Osteoblast (primary cell): ENCODE measurements at places on chromosomes 1 and 21.

DNA sequence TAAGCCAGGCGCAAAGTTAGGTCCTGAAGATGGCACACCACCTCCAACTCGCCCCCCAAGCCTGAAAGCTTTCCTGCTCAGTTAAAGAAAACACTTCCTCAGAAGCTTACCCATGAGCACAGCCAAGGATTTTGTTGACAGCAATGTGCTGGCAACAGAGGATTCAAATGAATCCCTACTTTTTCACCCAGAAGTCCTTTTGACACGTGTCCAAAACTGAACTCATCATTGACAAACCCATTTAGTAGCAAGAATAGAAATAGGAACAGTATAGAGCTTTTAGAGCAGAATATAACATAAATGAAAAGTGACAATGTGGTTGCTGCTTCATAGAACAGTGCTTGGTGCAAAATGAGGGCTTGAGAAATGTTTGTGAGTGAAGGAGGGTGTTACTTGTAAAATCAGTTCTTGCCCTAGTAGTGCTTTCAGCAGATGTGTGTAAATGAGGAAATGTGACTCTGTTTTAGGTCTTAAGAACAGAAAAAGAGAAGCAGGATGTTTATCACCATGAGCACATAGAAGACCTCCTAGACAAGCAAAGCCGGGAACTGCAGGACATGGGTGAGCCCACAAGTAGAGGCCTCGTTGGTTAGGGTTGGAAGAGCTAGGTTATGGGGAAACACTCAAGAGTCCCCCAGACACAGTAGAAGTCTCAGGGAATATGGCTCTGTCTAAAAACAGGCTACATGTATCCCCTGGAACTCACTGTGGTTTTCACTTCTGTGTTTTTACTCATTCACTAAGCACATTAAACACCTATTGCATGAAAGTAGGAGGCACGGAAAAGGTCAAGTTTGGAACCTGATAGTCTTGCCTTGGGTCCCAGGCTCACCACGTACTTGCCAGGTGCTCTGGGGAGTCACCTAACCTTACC, 48.6 kb upstream of the TMEM125 start:
- no peak for DNase-seq

- no peak for DNase-seq
These were observed 45.7 kb downstream of the APP start for GRCh38 chr21:26124896-26125295.

- no peak for DNase-seq
These were observed 63.6 kb downstream of the NIBAN1 start for GRCh38 chr1:184910691-184911091.

GRCh38 chr1:153245466-153245865, 14.0 kb upstream of the LORICRIN start:
- no peak for DNase-seq

DNA sequence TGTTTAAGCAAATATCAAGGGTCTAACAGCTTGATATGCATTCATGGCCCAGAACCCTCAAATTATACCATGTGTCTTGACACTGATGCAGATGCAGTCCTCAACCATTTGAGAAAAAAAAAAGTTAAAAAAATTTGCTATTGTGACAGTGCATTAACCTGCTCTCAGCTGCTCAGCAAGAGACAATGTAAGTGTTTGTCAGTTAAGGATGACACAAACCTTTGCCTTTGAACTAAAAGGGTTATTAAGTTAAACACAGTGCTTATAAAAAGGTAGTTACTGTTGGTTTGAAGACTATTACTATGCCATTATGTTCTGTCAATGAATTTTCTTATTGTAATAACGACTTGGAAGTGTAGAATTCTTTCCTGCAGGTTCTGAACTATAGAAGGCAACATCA, 655.6 kb upstream of the NEGR1 start:
- DNase-seq: no peak

DNA sequence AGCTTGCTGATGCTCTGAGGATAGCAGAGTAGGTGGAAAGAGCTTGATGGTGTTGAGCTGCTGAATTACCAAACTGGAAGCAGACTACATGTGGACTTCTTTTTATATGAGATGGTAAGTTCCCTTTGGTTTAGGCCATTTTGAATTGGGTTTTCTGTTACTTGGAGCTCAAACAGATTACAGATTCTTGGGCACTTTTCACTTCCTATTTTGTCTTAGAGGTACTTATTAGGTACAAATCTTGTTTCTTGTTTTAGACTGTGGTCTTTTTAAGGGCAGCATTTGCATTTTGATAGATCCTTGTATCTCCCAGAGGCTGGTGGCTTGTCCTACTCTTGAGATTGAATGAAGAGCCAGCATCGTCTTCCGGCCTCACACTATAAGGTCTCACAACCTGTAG, 70.2 kb downstream of the GADD45A start:
- DNase-seq: no peak

GRCh38 chr1:23081376-23081775, 62.1 kb downstream of the KDM1A start:
- no peak for DNase-seq

DNA sequence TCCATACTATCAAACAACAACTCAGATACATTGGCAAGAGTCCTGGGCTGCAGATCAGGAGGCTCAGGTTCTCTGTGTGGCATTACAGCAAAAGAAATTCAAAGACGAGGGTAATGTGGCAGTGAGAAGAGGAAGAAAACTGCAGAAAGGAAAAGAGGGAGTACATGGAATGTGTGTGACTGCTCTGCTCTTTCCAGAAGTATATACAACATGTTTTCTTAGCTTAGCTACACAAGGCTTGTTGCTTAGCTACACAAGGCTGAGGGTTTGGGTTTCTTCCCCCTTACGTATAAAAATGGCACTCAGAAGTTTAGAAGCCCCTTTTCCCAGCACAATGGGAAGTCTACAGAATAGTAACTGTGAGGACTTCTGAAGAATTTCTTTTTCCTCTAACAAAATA, 86.0 kb downstream of the PRRX1 start:
- peak; percentile 8 for DNase-seq

- DNase-seq: no peak
These were observed 76.8 kb downstream of the BARHL2 start for GRCh38 chr1:90640325-90640724.

DNA sequence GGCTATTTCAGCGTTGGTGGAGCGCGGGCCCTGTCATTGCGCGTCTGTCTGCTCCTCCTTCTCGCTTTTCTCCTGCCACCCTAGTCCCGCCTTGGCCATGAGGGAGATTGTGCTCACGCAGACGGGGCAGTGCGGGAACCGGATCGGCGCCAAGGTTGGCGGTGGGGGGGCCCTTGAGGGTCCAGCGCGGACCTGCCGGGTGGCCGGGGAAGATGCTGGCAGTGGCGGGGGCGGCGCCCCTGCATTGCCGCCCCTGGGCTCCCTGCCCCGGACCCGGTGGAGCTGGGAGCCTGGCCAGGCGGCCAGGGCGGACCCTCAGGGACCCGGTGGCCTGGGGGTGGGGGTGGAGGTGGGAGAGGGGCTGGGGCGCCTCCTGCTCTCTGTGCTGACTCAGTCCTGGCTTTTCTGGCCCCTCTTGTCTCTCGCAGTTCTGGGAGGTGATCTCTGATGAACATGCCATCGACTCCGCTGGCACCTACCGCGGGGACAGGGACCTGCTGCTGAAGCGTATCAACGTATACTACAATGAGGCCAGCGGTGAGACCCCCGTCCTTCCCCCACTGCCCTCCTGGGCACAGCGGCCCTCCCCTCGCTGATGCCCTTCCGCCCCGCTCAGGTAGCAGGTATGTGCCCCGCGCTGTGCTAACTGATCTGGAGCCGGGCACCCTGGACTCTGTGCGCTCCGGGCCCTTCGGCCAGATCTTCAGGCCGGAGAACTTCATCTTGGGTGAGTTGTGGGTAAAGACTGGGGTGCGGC, 58.3 kb upstream of the MAP1LC3C start:
- no peak for DNase-seq

DNA sequence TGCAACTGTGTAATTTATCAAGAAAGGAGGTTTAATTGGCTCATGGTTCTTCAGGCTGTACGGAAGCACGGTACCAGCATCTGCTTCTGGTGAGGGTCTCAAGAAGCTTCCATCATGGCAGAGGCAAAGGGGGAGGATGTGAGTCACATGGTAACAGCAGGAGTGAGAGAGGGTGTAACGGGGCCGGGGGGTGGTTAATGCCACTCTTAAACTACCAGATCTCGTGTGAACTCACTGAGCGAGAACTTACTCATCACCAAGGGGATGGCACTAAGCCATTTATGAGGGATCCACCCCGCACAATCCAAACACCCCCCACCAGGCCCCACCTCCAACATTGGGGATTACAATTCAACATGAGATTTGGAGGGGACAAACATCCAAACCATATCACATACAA, 21.0 kb upstream of the IFFO2 start:
- DNase-seq: no peak

DNA sequence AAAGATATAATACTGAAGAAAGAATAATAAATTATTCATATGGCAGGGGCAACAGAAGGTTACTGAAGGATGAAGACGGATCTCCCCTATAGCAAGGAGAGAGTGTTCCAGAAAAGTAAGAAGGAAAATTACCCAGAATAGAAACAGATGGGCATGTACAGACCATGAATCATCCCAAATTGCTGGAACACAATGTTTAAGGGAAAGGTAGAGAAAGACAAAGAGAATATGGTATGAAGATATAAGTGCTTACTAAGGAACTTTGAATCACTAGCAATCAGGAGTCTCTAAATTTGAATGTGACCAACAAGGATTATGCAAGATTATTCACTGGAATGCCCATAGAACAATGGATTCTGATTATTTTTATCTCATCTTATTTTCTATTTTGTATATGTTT, 375.4 kb downstream of the COL11A1 start:
- DNase-seq: no peak

- no peak for DNase-seq
These were observed 16.2 kb downstream of the IFI44 start for GRCh38 chr1:78665809-78666208.

- no peak for DNase-seq
These were observed 62.1 kb upstream of the JUN start for GRCh38 chr1:58845942-58846341.

GRCh38 chr21:43644609-43645008, 14.7 kb downstream of the HSF2BP start:
- peak; percentile 68 for DNase-seq

- no peak for DNase-seq
These were observed 365.5 kb upstream of the ESRRG start for GRCh38 chr1:217088521-217089284.

GRCh38 chr21:16840538-16840937, 672.3 kb upstream of the CXADR start:
- no peak for DNase-seq

DNA sequence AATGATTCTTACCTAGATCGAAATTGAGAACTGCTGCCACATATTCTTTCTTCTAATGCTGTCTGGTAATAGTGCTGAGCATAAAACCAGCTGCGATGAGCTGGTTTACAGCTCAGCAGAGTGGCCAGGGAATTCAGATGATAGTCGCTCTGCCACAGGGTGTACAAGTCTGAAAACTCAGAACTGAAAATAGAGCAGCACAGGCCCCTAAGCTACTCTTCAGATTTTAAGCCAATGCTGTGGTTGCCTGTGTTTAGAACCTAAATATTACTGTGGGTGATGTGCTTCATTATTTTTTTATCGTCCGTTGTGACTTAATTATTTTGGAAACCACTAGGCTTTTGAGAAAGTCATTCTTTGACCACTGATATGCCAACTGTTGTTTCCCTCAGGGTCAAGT, 152.0 kb downstream of the ADGRL4 start:
- DNase-seq: no peak

DNA sequence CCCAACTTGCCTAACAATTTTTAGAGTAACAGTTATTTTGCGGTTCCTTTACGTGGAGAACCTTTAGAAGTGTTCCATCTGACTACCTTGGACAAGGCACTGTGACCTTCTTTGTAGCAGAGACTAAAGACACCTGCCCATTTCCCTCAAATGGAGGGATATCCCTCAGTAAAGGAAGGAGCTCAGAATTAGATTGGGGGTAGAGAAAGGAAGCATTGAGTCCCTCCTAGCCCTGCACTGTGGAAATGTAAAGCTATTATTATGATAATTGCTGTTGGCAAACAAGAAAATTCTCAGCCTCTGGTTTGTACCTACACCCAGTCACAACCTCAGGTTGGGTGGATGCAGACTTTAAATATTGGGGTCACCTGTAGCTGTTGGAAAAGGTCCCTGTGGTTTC, 72.6 kb upstream of the MACF1 start:
- no peak for DNase-seq

- no peak for DNase-seq
These were observed 6.4 kb downstream of the GSTM5 start for GRCh38 chr1:109718495-109718894.

- DNase-seq: no peak
These were observed 184.5 kb downstream of the COP1 start for GRCh38 chr1:176022574-176022973.

GRCh38 chr1:4171480-4172450, 271.7 kb upstream of the C1orf174 start:
- DNase-seq: peak; percentile 32

DNA sequence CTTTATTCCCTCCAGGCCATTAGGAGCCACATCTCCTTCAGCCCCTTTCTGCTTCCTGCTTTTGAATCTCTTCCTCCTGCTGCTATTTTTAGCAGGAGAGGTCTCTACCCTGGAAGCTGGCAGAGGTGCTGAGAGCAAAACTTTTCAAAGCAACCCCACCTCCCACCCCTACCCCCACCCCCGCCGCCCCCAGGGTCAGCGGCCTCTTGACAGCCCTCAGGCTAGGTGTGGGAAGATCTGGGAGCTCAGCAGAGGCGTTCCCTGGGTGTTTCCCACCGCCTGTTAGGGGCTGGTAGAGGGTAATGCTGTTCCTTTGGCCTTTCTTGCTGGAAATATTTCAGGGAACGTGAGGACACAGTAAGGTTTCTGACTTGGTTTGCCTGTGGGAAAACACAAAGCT, 112.5 kb upstream of the CACHD1 start:
- no peak for DNase-seq
